ENCODE measurements at places on chromosomes 2 and 18.

DNA sequence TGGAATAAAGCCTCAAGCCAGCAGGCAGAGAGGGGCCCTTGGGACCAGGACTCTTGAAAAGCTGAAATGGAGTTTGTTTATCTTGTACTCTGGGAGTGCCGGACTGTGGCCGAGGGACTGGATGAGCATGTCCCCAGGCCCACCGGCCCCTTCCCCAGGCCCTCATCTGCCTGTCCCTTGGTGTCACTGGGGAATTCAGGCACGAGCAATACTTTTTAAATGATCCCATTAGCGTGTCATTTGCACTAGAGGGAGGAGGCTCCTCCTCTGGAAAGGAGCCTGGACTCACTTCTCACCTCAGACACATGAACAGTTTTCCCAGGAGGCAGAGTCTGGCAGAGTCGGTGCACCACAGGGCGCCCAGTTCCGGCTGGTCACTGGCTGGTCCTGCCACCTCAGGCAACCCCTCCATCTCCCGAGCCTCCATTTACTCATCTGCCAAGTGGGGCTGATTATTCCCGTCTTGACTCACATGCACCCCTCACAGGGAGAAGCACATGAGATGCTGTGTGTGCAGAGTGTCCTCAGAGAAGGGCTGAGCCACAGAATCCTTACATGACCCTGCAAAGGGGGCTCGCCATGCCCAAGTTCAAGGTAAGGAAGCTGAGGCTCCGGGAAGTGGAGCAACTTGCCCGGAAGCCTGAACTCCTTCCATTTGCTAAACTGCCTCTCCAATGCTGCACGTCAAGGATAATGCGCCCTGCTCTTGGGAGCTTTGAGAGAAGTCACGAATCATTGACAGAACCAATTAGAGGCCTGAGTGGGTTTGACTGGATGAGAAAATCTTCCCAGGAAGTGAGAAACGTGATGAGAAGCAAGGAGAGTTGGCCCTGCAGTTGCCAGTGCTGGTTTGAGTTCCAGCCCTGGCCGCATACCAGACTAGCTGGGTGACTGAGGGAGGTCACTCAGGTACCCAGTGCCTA lies 26.7 kb downstream of the CIB4 start:
- no peak for DNase-seq

- DNase-seq: no peak
These were observed 948.6 kb upstream of the CHAC2 start for GRCh38 chr2:52818958-52819357.

- no peak for DNase-seq
These were observed 122.6 kb downstream of the CABLES1 start for GRCh38 chr18:23257686-23258565.

DNA sequence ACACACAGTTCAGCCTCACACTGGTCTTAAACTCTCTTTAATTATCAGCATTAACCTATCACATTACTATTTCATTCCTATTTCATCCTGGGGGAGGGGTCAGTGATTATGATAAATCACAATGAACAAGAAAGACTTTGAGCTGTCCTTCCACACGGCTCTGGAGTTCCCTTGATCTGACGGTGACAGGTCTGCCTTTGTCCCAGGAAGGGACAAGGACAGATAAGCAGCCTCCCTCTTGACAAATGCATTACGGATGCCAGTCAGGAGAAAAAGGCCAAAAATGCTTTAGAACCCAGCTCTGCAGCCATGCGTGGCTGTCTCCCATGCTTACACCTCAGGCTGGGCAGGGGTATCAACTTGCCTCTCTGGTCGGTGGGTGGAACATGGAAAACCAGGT lies 281.7 kb downstream of the BCL11A start:
- no peak for DNase-seq

DNA sequence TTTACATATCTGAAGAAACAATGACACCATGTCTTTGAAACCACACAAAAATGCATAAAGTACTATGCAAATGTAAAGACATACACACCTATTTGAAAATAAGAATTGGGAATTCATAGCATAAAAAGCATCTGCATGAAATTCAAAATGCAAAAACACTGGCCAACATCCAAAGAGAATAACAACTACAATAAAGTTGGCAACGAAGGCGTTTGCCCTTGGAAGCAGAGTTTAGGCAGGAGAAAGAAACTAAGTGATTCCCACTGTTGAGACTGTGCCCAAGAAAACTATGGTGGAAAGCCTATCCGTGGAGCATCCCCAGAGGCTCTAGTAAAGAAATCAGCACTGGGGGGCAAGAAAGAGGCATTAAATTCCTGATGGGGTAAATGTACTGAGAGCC lies 292.8 kb downstream of the RIT2 start:
- no peak for DNase-seq

All from erythroblast (primary cell).